ENCODE measurements at places on chromosomes 5 and 9.

- DNase-seq = no peak
Measured at GRCh38 chr5:107670087-107670931, 428 bp downstream of the EFNA5 start.

DNA sequence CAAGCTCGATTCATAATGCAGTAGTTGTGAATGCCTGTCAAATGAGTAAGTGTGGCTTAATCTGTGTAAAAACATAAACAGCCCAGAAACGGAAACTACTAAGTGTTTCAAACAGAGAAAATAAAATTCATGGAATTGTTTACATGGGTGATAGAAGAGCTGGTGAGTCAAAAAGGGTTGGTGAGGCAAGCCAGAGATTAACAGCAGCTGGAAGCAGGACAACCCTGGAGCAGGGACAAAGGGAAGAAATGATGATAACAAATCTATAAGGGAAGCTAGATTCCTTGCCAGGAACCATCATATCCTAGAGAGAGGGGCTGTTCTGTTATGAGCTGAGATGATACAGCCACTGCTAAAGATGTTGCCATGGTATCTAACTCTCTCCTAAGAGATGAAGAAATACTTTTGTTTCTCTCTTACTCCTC is 18.0 kb upstream of the PRR16 start:
- no peak for DNase-seq

- DNase-seq = no peak
Measured at GRCh38 chr5:69512740-69513260, 20.2 kb downstream of the OCLN start.

DNA sequence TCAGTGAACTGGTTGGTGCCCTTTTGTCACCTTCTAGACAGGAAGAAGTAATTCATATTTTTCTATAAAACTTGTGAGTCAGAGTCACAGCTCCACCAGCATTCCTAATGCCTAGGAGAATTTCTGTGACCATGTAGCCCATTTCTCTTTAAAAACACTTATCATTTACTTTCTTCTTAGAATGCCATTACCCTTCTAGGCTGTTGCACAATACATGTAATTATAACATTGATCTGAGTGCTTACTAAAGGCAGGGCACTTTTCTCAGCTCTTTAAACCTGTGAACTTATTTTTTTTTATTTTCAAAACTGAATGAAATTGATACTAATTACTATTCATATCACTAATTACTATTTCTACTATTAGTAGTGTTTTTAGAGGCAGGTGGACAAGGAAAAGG is 373.7 kb downstream of the TLE4 start:
- no peak for DNase-seq

GRCh38 chr9:37037503-37038301 is 3.6 kb upstream of the PAX5 start:
- DNase-seq = no peak

- DNase-seq = no peak
Measured at GRCh38 chr5:84364043-84364442, 20.6 kb downstream of the EDIL3 start.

- no peak for DNase-seq
Measured at GRCh38 chr9:703392-703791, 138.1 kb upstream of the DMRT1 start.

GRCh38 chr9:125483697-125484096 is 222.1 kb downstream of the GAPVD1 start:
- DNase-seq = no peak

GRCh38 chr9:106864373-106865143 is 1.6 kb downstream of the ZNF462 start:
- DNase-seq = no peak

DNA sequence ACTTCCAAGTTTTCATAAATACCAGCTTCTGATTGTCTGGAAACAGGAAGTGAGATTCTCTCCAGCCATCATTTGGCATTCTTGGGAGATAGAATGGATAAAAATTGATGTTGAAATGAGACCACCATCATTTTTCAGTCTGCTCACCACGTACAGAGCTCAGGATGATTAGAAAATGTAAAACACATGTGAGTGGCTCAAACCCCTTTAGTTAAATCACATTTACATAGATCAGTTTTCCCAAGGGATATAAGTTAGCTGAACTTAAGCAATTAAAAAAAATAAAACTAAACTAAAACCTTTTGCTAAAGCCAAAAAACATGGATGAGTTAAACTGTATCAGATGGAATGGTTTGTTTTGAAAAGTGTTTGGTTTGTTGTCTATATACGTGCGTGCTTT is 37.1 kb upstream of the GDNF start:
- no peak for DNase-seq

- no peak for DNase-seq
Measured at GRCh38 chr5:30605693-30606268, 587.7 kb upstream of the CDH6 start.

DNA sequence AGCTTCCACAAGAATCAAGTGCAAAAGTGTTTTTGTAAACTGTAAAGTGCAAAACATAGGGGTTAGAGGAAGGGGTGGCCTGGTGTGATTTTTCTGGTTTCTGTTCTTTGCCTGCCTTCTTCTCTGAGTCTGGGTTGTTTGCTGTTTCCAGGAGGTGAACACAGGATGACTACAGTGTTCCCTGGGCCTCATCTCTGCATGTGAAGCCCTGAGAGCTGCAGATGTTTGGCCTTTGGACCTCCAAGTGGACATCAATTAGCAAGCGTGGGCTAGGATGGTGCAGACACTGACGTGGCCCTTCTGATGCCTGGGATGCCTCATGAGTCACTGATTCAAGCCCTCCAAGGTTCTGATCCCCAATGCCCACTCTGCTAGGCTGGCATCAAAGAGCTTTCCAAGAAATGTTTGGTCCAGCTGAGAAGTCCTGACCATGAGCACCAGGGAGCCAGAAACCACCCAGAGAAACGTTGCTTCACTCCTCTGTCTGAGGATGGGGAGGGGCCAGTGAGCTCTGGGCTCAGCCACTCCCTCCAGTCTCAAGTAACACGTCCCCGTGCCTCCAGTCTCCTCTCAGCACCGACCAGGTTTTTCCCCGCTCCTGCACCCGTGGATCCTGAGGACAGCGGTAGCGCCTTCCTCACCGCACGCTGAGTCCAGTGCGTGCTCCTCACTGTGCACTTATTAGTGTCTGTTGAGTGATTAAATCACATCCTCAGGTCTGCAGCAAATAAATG is 7.6 kb downstream of the IL9 start:
- no peak for DNase-seq

DNA sequence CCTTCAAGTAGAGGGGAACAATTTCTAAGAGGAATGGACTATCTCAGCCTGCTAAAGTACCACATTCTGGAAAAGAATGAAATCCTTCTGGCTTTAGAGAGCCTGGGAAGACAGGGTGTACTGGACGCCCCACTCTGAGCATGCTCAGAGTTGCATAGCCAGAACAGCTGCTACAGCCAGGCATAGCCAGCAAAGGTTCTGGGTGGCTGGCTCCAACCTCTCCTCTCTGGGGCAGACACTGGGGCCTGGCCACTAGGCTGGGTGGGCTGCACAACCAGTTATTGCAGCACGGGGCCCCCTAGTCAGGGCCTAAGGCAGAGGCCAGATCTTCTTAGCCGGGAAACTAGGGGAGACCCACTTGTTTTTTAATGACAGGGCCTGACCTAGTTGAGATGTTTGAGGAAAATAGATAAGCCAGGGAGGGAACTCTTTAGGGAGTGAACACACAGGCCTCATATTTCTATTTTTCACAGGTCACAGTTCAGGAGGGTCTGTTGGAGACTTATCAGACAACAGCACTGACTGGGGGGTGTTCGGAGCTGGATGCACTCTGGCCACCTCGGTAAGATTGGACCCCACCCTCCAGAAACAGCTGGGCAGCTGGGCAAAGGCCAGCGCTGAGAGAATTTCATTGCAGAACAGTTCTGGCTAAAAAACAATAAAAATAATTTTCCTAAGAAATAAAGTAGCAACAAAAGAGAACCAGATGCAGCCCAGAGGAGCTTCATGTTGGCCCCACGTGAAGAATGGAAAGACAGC is 142.9 kb downstream of the LPAR1 start:
- no peak for DNase-seq

DNA sequence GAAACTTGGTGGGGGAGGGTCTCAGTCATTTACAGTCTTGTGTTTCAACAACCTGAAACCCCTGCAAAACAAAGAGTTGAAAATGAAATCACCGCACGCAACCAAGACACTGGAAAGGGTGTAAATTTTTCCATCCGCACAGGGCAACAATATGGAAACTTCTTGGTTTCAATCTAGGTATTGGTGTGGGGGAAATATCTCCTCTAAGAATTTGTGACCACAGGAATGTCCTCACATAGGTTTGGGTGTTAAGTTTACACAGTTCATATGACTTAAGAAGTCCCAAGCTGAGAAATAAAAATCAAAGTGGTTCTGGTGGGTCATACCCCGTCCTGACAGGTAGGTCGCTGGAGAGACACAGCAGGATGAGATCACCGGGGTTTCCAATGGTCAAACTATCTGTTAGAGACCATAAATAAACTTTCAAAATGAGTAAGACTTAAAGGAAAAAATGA is 51.9 kb upstream of the PIP5K1B start:
- no peak for DNase-seq

DNA sequence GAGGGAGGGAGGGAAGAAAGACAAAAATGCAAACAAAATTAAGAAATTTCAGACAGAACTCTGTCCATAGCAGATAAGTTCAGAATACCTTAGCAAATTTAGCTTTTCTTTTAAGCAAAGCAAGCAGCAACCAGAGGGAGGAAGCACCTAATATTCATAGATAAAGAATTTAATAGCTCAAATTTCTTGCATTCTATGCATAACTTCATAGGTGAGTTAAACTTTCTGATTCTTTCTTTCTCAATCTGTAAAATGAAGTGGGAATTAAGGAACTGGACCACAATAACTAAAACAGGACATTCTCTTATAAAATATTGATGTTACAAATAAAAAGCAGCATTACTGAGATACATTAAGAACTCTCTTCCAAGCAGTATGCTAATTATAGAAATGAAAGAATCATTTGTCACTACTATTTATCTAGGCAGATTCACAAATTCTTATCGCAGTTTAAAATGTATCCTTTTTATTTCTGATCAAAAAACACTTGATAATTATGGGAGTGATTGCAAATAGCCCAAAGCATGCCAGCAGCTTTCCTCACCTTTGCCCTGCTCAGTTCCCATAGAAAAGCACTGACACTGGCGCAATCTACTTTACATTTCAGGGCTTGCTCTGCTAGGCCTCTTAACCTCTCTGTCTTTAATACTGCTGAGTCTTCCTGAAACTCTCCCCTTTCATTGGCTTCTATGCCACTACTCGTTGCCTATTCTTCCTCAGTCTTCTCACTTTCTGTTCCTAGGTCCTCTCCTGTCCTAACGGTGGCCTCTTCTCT is 341.8 kb downstream of the PIK3R1 start:
- no peak for DNase-seq

DNA sequence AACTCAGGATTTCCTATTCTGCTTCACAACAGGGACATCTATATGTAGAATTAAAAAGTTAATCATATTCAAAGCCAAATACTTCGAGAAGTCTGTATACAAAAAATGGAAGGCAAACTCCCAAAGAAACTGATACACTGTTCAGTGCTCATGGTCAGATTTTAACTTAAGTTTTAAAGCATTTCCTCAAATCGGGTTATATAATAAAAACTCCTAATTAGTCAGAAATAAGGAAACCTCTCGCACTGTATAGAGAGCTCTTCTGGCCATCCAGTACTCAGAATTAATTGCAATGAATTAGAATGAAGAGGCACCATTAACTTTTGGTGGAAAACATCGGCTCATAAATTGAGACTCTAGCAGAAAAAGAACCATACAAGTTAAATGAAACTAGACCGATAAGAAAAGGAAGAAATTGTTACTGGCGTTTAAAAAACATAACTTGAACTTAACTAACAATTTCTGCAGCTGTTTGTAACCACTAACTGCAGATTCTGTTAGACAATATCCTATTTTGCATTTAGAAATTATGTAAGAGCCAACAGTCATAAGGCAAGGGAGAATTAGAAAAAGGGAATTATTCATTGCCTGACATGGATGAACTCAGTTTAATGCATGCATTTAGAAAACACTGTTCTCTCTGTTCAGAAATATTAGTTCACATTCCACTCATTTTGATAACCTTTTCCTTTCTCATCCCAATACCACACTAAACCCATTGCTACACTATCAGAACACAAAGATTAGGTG is 96.6 kb downstream of the FNBP1 start:
- no peak for DNase-seq
